ENCODE measurements at places on chromosomes 5 and 9.

DNA sequence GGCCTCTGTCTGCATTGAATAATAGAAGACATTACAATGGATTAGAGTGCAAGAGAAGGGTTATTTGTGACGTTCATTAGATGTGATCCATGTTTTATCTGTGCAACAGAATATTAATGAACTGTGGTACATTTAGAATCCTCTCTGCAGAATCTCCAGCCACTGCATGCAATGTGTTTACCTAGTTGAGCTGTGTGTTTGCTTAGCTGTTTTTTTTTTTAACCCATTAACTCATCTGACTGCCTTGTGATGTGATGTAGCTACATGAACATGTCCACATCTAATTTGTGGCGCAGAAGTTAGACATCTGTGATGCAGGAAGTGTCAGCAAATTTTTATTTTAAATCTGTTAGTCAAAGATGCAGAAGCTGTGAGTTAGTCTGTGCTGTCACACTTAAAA, 236.9 kb downstream of the CD180 start:
- DNase-seq, result no peak

GRCh38 chr5:8884029-8884428, 661.8 kb downstream of the SEMA5A start:
- no peak for DNase-seq

DNA sequence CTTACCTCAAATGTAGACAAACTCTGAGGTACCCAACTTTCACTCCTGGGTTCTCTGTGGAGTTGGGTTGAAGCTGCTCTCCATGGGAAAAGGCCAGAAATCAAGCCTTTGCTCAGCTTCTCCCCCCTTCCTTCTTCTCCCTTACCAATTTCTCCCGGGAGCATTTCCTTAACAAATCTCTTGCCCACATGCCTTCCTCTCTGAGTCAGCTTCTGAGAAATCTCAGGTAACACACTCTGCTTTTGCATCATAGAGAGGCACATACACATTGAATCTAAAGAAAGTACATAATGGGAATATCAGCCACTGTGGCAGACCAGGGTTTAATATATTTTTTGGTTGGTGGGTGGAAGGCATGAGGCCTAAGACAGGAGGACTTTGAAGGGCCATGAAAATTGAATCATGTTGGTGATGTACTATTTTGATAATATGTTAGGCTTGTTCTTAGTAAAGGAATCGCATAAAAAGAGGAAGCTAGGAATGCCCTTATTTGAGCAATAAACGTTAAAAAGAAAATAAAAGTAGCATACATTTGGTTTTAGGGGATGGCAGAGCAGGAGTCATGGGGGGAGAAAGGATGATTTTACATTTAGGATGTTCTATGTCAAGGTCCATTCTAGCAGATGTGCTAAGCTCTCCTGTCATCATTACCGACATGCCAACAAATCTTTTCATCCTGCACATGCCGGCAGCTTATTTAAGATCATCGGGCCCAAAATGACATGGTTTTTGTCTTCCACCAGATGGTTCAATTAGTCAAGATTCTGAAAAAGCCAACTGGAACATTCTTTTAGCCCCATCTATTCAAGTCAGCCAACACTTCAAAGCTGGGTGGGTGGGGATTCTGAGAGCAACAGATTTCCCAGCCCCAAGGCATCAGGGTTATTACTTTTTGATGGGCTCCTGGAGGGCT, 199.5 kb upstream of the CLINT1 start:
- DNase-seq, result no peak

GRCh38 chr9:111965566-111966019, 69.0 kb downstream of the UGCG start:
- DNase-seq, result no peak

DNA sequence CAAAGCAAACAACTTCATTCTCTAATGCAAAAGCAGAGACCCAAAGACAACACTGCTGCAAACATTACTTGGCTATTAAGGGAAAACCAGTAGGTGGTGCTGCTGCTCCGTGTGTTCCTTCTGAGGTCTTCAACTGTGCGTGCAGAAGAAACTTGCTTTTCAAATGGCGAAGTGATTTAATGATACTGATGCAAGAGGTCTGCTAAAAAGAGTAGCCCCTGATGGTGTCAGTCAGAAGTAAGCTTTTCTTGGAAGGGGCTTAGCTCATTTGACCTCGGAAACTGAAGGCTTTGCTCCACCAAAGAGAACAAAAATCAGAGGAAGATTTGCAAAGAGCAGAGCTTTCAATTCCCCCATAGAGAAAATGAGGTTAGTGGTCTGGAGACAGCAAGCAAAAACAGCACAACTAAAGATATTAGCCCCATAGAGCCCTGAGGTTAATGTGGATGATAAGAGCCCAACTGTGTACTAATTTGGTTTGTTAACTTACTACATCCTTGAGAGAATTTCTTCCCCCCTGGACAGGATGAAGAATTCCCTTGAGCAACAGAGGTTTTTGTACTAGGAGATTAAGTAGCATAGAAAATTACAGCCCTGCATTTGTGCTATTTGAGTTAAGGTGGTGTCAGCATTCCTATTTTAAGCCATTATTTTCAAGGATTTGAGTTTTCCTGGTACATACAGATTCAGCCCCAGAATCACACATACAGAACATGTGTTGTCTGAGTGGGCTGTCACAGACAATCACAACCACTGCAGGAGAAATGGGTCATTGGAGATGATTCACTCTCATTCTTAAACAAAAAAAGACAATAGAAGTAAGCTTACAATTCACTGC, 153.2 kb upstream of the C9orf72 start:
- DNase-seq, result peak; percentile 25

DNA sequence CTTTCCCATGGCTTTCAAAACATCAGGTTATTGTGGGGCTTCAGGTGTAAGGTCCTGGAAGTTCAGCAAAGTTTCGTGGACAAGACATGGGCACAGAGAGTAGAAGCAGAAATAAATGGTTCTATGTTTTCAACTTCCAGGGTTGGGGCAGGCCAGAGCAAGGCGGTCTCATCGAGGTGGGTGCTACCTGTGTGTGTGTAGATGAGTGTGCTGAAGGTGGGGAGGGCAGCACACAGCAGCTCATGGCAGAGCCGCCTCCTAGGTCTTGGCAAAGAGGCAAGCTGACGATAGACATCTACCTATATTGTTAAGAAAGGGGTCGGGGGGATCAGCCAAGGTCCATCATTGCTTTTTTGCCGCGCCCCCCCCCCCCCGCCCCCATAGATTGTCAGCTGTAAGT, 3.8 kb downstream of the RAB24 start:
- DNase-seq, result no peak

GRCh38 chr5:76622973-76623596, at the start of gene F2RL2:
Gene F2RL2, minus strand, starts transcription at chr5:76623403. Its CDS starts 173 bp downstream, at chr5:76623230.
- DNase-seq, result peak; percentile 76

GRCh38 chr9:135156525-135157510, 69.3 kb downstream of the OLFM1 start:
- DNase-seq, result peak; percentile 2

GRCh38 chr5:107154593-107154992, 516.1 kb downstream of the EFNA5 start:
- DNase-seq, result no peak

DNA sequence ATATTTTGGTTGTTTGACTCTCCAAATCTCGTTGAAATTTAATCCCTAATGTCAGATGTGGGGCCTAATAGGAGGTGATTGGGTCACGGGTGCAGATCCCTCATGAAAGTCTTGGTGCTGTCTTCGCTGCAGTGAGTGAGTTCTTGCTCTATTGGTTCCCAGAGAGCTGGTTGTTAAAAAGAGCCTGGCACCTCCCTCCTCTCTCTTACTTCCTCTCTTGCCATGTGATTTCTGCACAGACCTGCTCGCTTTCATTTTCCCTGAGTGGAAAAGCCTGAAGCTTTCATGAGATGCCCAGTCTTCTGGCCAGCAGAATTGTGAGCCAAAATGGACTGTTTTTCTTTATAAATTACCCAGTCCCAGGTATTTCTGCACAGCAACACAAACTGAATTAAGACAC, 221.6 kb downstream of the MAT2B start:
- no peak for DNase-seq

DNA sequence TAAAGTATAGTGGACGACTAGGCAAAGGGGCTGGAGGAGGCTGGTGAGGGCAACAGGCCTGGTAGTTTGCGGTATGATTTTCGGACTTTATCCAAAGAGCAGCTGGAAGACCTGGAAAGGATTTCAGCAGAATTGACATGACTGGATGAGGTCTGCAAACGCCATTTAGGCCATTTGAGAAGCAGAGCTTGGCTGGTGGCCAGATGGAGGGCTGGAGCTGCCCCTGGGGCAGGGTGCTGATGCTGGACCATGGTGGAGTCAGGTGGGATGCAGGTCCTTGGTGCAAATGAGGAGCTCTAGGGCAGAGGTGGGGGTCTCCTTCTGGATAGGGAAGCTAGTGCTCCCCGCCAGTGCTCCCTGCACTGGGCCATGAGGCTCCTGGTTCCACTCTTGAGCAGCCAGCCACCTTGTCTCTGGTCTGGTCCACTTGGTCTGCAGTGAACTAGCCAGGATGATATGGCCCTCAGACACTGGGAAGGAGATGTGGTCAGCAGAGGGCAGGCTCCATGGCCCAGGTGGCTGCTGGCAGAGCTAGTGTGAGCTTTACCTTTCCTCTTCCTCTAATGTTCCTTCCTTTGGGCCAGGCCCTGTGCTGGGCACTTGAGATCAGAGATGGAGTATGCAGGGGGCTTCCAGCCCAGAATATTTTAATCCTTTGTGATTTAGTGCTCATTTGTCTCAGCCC, 31.4 kb downstream of the COL27A1 start:
- DNase-seq, result no peak

GRCh38 chr5:120476063-120476462, 12.0 kb downstream of the PRR16 start:
- no peak for DNase-seq

DNA sequence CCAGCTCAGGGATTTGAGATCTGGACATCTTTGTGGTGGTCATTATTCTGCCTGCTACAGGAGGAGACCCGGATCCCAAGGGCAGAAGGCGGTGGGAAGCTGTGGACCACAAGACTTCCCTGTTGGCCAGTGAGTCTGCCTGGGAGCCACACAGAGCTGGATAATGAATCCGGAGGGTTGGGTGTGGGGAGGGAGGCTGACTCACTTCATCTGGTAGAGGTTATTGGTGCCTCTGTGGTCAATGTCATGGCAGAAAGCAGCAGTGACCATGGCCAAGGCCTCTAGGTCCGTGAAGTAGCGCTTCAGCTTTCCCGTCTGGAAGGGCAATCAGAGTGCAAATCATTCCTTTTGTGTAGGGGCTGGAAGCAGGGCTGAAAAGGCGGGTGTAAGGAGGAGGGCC, 58.5 kb downstream of the PDE6A start:
- no peak for DNase-seq

DNA sequence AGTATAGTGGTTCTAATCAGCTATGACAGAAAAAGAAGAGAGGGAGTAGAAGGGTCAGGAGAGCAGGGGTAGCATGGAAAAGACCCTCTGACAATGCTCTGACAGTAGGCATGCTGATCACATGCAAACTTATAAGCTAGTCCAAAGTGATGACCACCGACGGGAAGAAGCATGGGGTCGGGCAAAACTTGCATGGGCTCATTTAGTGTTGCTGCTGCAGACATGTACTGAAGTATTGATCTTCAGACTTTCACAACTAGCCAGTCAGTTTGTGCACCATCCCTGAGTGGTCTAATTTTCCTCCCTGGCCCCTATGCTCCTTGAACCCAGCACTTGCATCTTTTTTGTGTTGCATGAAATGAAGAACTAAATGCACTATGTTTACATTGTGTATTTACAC, 225.4 kb downstream of the SYK start:
- no peak for DNase-seq

- no peak for DNase-seq
These were observed 1010.8 kb upstream of the EDIL3 start for GRCh38 chr5:85395526-85395925.

- DNase-seq, result no peak
These were observed at the start of gene EDIL3 for GRCh38 chr5:84384604-84385575. Gene EDIL3, minus strand, starts transcription at chr5:84384880. Its CDS starts 506 bp downstream, at chr5:84384374.

GRCh38 chr9:69421908-69422801, 97.1 kb downstream of the ENTREP1 start:
- DNase-seq, result peak; percentile 43

DNA sequence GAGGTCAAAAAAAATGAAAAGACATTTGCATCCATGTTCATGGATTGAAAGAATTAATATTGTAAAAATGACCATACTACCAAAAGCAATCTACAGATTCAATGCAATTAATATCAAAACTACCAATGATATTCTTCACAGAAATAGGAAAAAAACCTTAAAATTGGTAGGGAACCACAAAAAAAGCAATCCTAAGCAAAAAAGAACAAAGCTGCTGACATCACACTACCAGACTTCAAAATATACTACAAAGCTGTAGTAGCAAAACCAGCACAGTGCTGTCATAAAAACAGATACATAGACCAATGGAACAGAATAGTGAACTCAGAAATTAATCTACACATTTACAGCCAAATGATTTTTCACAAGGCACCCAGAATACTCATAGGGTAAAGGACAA, 34.3 kb downstream of the RGMB start:
- no peak for DNase-seq
